ACHN (cell line): ENCODE measurements at places on chromosomes 16 and 17.

GRCh38 chr16:19375561-19376158 is 42.0 kb upstream of the TMC5 start:
- DNase-seq: peak; percentile 64

GRCh38 chr17:34354637-34355036 is 1.6 kb upstream of the CCL13 start:
- no peak for DNase-seq

GRCh38 chr16:82062645-82063058 is 27.6 kb downstream of the HSD17B2 start:
- DNase-seq: no peak

- DNase-seq: peak; percentile 27
Measured at GRCh38 chr16:85759631-85760419, 8.9 kb upstream of the C16orf74 start.

- no peak for DNase-seq
Measured at GRCh38 chr17:8002721-8003593, 542 bp downstream of the GUCY2D start.

DNA sequence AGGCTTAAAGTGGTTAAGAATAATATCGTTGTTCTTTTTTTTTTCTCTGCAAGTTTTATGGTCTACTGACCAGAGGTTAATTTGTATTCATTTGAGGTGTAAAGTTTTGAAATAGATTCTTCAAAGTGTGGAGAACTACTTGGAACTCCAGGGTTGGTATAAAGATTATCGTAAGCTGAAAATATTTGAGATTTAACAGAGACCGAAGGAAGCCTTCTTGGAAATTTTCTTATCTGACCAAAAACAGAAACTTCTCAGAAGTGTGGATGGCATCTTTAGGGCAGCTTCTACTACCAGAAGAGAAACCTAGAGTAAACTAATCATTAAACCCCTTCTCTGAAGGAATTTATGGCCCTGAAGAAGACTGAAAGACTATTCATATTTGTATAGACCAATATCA is 206.8 kb upstream of the MON1B start:
- no peak for DNase-seq

GRCh38 chr17:2849327-2849670 is 53.1 kb downstream of the RAP1GAP2 start:
- no peak for DNase-seq
